Activated T-helper 2 cell treated with anti-CD3 and anti-CD28 coated beads, Interferon-gamma antibody, Interleukin-2, Interleukin-4, amounts not matched to agents 10 μg/mL and 5 μg/mL and 100 μg/mL, durations not matched to agents 14 hours and 24 hours and 36 hours (primary cell): ENCODE measurements at places on chromosomes 3 and 15. TPM values are rescaled to one million over a fixed set of nuclear protein-coding genes. Genes with fewer than 3 reads are reported as not detected.

GRCh38 chr3:53320697-53321096, 26.6 kb downstream of the DCP1A start:
- H3K27me3 ChIP-seq: no peaks in the 10 kb centered on the region
- DNase-seq: no peak
- H3K4me3 ChIP-seq: no peak overlapping the region
- H3K27ac ChIP-seq: no peak overlapping the region
- H3K4me1 ChIP-seq: peaks cover 8% of the 10 kb centered on the region

GRCh38 chr15:34721802-34722438, 32.9 kb downstream of the GJD2 start:
- H3K36me3 ChIP-seq: no peaks in the 10 kb centered on the region
- no peak overlapping the region for H3K4me3 ChIP-seq
- H3K4me1 ChIP-seq: no peaks in the 10 kb centered on the region
- no peak overlapping the region for H3K27ac ChIP-seq
- H3K27me3 ChIP-seq: peaks cover 53% of the 10 kb centered on the region

GRCh38 chr15:26890451-26890850, 23.6 kb downstream of the GABRA5 start:
- DNase-seq: no peak
- H3K4me1 ChIP-seq: no peaks in the 10 kb centered on the region
- H3K27ac ChIP-seq: no peak overlapping the region
- H3K27me3 ChIP-seq: peaks cover 1% of the 10 kb centered on the region
- no peaks in the 10 kb centered on the region for H3K36me3 ChIP-seq

- H3K27me3 ChIP-seq: peaks cover 26% of the 10 kb centered on the region
- no peak for DNase-seq
- H3K4me1 ChIP-seq: peaks cover 24% of the 10 kb centered on the region
- H3K36me3 ChIP-seq: peaks cover 22% of the 10 kb centered on the region
- no peak overlapping the region for H3K4me3 ChIP-seq
Measured at GRCh38 chr3:17771177-17772017, 29.0 kb upstream of the TBC1D5 start.

GRCh38 chr3:126135406-126136076, 44.8 kb downstream of the ALDH1L1 start:
- no peaks in the 10 kb centered on the region for H3K4me1 ChIP-seq
- H3K27ac ChIP-seq: no peak overlapping the region
- H3K27me3 ChIP-seq: peaks cover 8% of the 10 kb centered on the region
- no peaks in the 10 kb centered on the region for H3K36me3 ChIP-seq
- DNase-seq: no peak

GRCh38 chr15:61812476-61812875, 247.8 kb downstream of the VPS13C start:
- DNase-seq: no peak
- peaks cover 2% of the 10 kb centered on the region for H3K27me3 ChIP-seq
- no peaks in the 10 kb centered on the region for H3K4me1 ChIP-seq
- no peak overlapping the region for H3K4me3 ChIP-seq
- H3K27ac ChIP-seq: no peak overlapping the region
- H3K36me3 ChIP-seq: no peaks in the 10 kb centered on the region

DNA sequence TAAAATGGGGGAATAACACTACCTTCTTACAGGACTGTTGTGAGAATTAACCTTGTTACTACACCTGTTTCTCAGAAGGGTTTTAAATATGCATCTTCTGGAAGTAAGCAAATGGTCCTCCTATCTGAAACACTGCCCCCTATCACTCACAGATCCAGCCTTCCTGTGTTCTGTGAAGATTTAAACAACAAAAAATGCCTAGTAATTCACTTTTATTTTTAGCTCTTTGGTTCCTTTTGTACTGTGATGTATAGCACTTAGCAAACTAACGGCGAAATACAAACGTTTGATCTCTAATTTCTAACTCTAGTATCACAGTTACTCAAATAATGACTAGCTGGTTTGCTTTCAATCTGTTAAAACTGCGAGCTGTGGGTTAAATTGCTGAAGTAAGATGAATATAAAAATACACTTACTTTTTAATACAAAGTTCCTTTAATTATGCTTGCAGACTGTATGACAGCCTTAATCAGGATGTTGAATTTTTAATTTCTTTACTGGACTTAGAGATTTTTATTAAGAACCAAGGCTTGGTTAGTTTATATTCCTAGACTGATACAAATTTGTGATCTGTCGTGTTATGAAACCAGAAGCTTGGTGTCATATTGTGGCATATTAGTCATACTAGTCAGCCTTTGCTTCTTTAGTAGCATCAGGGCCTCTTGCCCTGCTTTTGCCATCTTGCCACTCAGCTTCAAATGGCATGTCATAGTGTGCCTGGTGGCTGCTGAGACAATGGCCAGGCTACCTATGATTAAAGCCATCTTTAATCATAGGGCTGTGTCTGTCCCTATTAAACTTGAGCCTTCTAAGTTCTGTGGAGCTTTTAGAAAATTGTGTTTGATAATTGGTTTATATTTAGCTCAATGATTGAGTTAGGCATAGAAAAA, 9.2 kb downstream of the EIF3J start:
- H3K4me3 ChIP-seq: peak overlapping the region; percentile 53
- H3K27ac ChIP-seq: peak overlapping the region; percentile 87
- DNase-seq: peak; percentile 39
- no peaks in the 10 kb centered on the region for H3K27me3 ChIP-seq
- H3K36me3 ChIP-seq: peaks cover 60% of the 10 kb centered on the region
- H3K4me1 ChIP-seq: peaks cover 47% of the 10 kb centered on the region

DNA sequence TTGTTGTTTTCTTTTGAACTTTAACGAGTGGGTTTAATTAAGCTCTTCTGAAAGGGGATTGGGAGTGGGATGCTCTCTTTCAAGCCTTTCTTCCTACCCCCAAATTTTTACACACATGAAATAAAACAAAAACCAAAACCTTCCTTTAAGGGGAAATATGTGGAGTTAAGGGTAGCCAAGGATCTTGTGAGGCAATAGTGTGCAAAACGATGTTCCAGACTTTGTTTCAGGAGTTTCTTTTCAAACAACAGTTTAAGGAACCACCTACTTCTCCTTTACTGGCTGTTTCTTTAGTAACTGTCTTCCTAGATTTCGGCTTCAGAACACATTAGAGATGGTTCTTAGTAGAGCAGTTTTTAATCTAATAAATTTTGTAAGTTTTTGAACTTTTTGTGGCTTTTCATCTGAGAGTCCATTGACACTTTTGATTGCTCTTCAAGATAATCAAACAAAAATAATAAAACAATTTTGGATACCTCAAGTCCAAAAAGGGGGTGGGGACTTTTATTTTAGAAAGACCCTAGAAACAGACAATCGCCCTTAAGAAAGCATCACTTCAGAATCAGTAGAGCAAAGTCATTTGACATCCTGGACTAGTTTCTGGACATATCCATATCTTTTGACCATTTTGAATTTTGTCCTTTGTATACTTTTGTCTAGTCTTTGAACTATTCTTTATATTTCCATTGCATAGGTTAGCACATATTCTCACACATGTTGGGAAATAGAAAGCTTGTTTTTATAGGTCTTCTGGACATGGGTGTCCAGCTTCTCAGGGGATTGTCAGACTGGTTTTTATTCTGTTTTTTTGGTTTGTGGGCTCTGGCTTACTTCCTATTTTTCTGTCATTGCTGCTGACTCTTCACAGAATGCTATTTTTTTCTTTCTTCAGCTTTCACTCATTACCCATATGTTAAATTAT, 6.0 kb downstream of the DIPK2A start:
- DNase-seq: no peak
- peaks cover 29% of the 10 kb centered on the region for H3K4me1 ChIP-seq
- peaks cover 16% of the 10 kb centered on the region for H3K36me3 ChIP-seq
- H3K4me3 ChIP-seq: no peak overlapping the region
- no peaks in the 10 kb centered on the region for H3K27me3 ChIP-seq

The SLC28A2 gene
- not detected in 2 replicates for total RNA-seq

The PPP2R3A gene
- 0.09 and 0.11 TPM in 2 replicates for total RNA-seq

The UACA gene
- total RNA-seq: 1.1 and 1.3 TPM in 2 replicates
